H4 (cell line): ENCODE measurements at places on chromosomes 2 and 18. TPM values are rescaled to one million over a fixed set of nuclear protein-coding genes. Genes with fewer than 3 reads are reported as not detected.

GRCh38 chr2:33304032-33304864, 172.2 kb upstream of the RASGRP3 start:
- no peak for DNase-seq

- DNase-seq, result peak; percentile 34
Measured at GRCh38 chr2:71736091-71736861, 282.9 kb downstream of the DYSF start.

DNA sequence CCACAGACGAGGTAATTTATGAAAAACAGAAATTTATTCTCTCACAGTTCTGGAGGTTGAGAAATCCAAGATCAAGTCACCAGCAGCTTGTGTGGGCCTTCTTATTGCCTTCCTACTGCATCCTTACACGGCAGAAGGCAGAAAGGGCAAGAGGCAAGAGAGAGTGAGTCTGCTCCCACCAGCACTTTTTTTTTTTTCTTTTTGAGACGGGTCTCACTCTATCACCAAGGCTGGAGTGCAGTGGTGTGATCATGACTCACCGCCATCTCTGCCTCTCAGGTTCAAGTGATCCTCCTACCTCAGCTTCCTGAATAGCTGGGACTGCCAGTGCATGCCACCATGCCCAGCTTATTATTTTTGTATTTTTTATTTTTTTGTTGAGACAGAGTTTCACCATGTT, 78.5 kb upstream of the HK2 start:
- DNase-seq, result no peak

CIB4 gene
- not detected in 2 replicates for total RNA-seq

DNA sequence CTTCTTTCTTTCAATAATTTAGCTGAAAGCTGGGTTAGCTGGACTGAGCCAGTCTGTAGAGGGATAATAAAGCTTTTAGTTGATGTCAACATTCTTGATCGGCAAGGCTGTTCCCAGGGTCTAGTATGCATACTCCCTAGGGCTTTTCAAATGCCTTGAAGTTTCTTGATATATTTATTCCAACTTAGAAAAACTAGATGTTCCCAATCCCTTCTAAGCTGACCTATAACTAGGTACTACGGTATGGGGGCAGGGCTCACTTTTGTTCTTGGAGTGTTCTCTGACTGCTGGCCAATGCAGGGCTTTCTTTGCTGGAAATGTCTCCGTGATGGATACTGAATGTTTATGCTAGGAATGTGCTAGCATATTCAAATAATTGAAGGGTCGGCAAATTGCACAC, 258.6 kb upstream of the TANK start:
- DNase-seq, result no peak

GRCh38 chr18:48825101-48825745, 125.5 kb downstream of the SMAD7 start:
- DNase-seq, result no peak

CRYBA2 gene
- total RNA-seq, result not detected in 2 replicates

- no peak for DNase-seq
Measured at GRCh38 chr18:58338961-58339592, 289.8 kb downstream of the ALPK2 start.

PIK3C3 gene
- 24.8 and 44.5 TPM in 2 replicates for total RNA-seq

C2orf15 gene
- 0.37 and 3.8 TPM in 2 replicates for total RNA-seq

VWA3B gene
- not detected in 2 replicates for total RNA-seq

GRCh38 chr2:205358351-205358815, 323.9 kb upstream of the NRP2 start:
- no peak for DNase-seq

GRCh38 chr2:12486205-12487118, 230.3 kb upstream of the TRIB2 start:
- no peak for DNase-seq

- DNase-seq, result no peak
Measured at GRCh38 chr18:77068321-77069312, 64.0 kb downstream of the MBP start.

DNA sequence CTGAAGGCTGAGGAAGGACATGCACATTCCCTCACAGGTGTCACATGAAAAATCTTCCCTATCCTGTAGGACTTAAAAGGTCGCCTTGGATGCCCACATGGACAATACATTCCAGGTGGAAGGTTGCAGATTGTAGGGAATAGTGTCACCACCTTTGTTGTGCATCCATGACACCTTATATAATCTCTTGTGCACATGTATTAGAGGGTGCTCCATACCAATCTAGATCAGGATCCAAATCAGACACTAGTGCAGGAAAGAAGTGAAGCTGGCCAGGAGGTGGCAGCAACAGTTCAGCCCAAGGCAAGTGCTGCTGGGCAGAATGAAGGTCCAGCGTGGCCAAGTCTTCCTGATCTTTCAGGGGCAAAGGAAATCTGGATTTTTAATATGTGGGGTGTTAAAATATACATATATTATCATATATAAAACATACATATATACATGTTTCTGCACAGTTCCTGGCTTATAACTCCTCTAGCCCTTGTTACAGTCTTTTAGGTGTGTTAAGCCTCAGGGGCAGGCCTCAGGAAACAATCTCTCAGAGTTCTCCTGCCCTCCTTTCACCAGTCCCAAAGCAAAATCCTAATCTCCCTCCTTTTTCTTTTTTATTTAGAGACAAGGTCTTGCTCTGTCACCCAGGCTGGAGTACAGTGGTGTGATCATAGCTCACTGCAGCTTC, 16.6 kb downstream of the NIF3L1 start:
- peak; percentile 47 for DNase-seq

GRCh38 chr2:167100506-167100905, 212.2 kb downstream of the XIRP2 start:
- no peak for DNase-seq

UGT1A7 gene
- total RNA-seq, result not detected in 2 replicates
